ENCODE measurements at places on chromosomes 16 and 17.

DNA sequence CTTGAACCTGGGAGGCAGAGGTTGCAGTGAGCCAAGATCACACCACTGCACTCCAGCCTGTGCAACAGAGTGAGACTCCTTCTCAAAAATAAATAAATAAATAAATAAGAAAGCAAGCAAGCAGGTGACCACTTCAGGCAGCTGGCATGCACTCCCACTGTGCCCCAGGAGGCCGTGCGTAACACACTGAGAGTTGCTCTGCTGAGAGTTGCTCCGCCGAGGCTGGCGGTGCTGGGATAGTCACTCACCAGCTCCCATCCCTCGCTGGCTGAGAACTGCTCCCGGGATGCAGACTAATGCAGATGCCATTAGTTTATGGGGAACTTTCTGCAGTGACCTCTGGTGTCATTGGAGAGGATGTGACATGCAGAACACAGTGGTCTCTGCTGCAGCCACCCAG is 105.7 kb upstream of the PLCG2 start:
- H3K4me3 ChIP-seq: no peak overlapping the region
- no peaks in the 10 kb centered on the region for H3K27me3 ChIP-seq
- no peak overlapping the region for H3K27ac ChIP-seq
- DNase-seq: no peak
- peaks cover 39% of the 10 kb centered on the region for H3K36me3 ChIP-seq

- peak overlapping the region; percentile 79 for H3K27ac ChIP-seq
- no peaks in the 10 kb centered on the region for H3K27me3 ChIP-seq
- peaks cover 50% of the 10 kb centered on the region for H3K4me1 ChIP-seq
- H3K36me3 ChIP-seq: no peaks in the 10 kb centered on the region
Observed at GRCh38 chr16:89863741-89864526, 9.5 kb upstream of the TCF25 start.

GRCh38 chr17:37295888-37296287 is 79.9 kb upstream of the C17orf78 start:
- DNase-seq: no peak
- no peaks in the 10 kb centered on the region for H3K27me3 ChIP-seq
- peaks cover 5% of the 10 kb centered on the region for H3K4me1 ChIP-seq
- H3K4me3 ChIP-seq: no peak overlapping the region

GRCh38 chr17:75102385-75102821 is 7.4 kb upstream of the ARMC7 start:
- no peak overlapping the region for H3K27ac ChIP-seq
- H3K27me3 ChIP-seq: no peaks in the 10 kb centered on the region
- no peaks in the 10 kb centered on the region for H3K36me3 ChIP-seq

GRCh38 chr16:35102780-35103403 is 1643.5 kb downstream of the TP53TG3F start:
- H3K27me3 ChIP-seq: no peaks in the 10 kb centered on the region
- no peaks in the 10 kb centered on the region for H3K36me3 ChIP-seq
- H3K4me1 ChIP-seq: no peaks in the 10 kb centered on the region
- no peak overlapping the region for H3K27ac ChIP-seq
- DNase-seq: no peak
- no peak overlapping the region for H3K4me3 ChIP-seq

DNA sequence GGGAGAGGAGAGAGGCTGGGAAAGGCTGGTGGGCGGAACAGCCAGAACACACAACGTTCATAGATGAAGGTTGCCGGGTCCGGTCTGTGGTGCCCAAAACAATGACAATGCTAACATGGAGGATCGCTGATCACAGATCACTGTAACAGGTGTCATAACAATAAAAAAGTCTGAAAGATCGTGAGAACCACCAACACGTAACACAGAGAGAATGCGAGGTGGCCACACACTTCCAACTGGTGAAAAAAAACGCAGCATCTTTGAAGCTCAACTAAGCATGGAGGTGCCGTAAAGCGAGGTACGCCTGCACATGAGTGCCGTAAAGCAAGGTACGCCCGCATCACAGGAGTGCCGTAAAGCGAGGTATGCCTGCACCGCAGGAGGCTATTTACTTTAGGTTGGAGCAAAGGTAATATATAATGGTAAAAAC is 42.3 kb downstream of the ABR start:
- no peaks in the 10 kb centered on the region for H3K27me3 ChIP-seq
- DNase-seq: peak; percentile 62
- H3K27ac ChIP-seq: no peak overlapping the region
